Pericardium fibroblast (primary cell): ENCODE measurements at places on chromosomes 11 and 22. TPM values are rescaled to one million over a fixed set of nuclear protein-coding genes. Genes with fewer than 3 reads are reported as not detected.

The TMEM45B gene
- 0.12 TPM in 1 of 2 replicates, not detected in the other for total RNA-seq

The IL18 gene
- total RNA-seq, result 4.1 and 5.2 TPM in 2 replicates

The FOLR2 gene
- total RNA-seq, result not detected in 2 replicates

The GGT1 gene
- 0.12 and 2.5 TPM in 2 replicates for total RNA-seq

The OR5P2 gene
- total RNA-seq, result not detected in 2 replicates
